ENCODE measurements at places on chromosomes 16 and 17.

DNA sequence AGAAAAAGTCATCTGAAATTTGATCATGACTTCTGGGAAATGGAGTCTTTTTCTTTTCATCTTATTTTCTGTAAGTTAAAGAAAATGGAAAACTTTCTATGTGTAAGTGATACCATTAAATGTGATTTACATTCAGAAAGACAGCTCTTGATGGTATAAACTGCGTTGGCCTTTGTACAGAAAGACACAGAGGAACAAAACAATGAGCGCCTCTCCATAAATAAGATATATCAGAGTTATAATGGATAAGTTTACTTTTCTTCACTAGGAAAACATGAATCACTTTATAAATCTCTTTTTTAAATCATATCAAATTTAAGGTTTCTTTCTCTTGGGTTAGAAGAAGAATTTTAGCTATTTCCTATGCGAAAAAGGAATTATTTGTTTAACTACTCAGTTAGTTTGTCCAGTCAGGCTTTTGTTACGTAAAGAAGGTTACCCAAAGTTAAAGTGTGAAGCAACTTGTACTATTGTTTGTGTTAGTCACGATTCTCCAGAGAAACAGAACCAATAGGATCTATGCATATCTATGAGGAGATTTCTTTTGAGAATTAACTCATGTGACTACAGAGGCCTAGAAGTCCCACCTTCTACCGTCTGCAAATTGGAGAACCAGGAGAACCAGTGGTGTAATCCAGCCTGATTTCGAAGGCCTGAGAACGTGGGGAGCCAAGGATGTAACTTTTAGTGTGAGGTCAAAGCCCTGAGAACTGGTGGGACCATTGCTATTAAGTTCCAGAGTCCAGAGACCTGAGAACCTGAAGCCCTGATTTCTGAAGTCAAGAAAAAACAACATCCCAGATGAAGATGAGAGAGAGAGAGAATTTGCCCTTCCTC lies 295.4 kb upstream of the KCNJ16 start:
- DNase-seq = no peak

- DNase-seq = no peak
Observed at GRCh38 chr16:85607796-85608514, 5.2 kb upstream of the GSE1 start.

- DNase-seq = no peak
Observed at GRCh38 chr16:89402962-89403361, 87.4 kb downstream of the ANKRD11 start.

- DNase-seq = no peak
Observed at GRCh38 chr16:80874925-80875324, 70.5 kb upstream of the CDYL2 start.

DNA sequence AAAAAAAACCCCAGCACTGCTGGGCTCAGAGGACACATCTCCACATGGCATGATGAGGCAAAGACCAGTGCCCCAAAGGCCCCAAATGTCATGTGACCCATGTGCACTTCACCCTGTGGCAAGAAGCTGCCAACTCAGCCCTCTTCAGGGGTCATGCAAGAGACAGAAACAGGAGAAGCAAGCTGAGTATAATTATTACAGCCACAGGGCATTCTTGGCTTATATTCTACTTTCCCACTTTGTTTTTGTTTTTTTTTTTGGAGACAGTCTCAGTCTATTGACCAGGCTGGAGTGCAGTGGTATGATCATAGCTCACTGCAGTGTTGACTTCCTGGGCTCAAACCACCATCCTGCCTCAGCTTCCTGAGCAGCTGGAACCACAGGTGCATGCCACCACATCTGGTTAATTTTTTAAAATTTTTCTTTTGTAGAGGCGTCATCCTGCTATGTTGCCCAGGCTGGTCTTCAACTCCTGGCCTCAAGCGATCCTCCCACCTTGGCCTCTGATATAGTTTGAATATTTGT lies 32.7 kb upstream of the LITAF start:
- no peak for DNase-seq

- no peak for DNase-seq
Observed at GRCh38 chr17:79255046-79255445, 180.4 kb downstream of the ENGASE start.

GRCh38 chr16:8585857-8586256 lies 4.5 kb downstream of the TMEM114 start:
- no peak for DNase-seq

- no peak for DNase-seq
Observed at GRCh38 chr16:55815320-55815719, 17.6 kb downstream of the CES1 start.

DNA sequence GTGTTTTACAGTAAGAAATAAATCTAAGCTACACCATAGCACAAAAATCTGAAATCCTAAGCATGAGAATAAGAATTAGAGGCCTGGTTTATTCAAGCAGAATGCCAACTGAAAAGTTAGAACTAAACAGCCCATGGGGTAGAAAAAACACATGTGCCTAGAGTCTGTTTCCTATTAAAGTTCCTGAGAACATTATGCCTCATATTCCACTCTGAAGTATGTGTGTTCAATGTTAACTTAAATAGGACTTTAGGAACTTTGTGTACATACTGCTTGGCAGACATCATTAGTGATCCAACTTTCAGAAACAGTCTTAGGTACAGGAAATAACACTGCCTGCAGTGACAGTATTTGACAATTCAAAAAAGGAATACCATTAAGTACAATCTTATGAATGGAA lies 18.2 kb downstream of the HEATR6 start:
- no peak for DNase-seq

All from WERI-Rb-1 (cell line).